ENCODE measurements at places on chromosomes 3 and 15.

- DNase-seq = no peak
Measured at GRCh38 chr3:29077356-29077755, 203.5 kb upstream of the RBMS3 start.

- peak; percentile 75 for DNase-seq
Measured at GRCh38 chr3:31981206-31982181, at the start of the genes OSBPL10 and ZNF860. Gene OSBPL10, minus strand, starts transcription at chr3:31981262. Its CDS starts 83 bp downstream, at chr3:31981179. Gene ZNF860, plus strand, starts transcription at chr3:31981750. Its CDS starts 7,330 bp downstream, at chr3:31989080.

DNA sequence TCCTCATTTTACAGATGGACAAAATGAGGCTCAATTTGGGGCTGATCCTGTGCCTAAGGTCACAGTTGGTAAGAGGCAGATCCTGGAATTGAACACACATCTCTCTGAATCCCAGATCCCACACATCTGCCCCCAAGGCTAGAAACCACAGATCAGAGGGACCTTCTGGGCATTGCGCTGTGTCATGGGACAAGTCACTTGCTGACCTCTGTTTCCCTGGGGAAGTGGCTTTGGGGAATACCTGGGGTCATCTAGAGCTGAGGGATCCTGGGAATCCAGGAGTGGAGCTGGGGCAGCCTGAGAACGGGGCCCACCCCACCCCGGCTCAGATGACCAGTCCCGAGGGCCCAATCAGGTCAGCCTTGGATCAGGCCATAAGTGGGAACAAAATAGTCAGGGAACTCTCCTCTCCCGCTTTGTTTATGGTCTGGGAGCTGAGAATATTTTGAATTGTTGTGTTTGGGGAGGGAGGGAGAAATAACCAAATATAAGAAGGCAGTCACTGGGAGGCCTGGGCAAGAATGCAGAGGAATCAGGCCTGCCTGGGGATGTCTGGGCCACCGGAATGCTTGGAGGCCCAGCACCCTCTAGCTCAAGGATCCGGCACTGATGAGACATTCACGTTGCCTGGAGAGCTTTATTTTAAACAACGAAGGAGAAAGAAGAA lies 8.8 kb upstream of the SLC6A6 start:
- no peak for DNase-seq

- no peak for DNase-seq
Measured at GRCh38 chr3:25386686-25387255, 41.3 kb upstream of the RARB start.

GRCh38 chr3:122092460-122093165 lies 37.5 kb downstream of the CD86 start:
- DNase-seq = no peak

GRCh38 chr3:128068156-128068620 lies 16.0 kb downstream of the SEC61A1 start:
- peak; percentile 74 for DNase-seq

DNA sequence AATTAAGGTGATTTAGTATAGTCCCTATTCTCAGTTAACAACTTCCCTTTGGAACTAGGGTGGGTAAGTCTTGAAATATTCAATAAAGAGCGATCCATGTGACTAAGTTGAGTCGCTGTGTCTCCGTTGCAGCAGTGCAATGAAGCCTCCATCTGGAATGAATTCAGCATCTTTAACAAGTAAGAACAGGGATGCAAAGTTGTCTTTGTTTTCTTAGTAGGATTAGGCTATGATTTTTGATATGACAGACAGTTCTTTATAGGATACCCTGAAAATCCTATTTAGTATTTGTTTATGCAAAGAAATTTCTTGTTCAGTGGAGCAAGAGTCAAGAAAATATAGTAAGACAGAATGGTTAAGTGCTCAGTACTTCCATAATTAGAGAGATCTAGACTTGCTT lies 52.7 kb downstream of the RBMS3 start:
- no peak for DNase-seq

GRCh38 chr15:28992336-28992864 lies 106.6 kb downstream of the APBA2 start:
- DNase-seq = no peak

DNA sequence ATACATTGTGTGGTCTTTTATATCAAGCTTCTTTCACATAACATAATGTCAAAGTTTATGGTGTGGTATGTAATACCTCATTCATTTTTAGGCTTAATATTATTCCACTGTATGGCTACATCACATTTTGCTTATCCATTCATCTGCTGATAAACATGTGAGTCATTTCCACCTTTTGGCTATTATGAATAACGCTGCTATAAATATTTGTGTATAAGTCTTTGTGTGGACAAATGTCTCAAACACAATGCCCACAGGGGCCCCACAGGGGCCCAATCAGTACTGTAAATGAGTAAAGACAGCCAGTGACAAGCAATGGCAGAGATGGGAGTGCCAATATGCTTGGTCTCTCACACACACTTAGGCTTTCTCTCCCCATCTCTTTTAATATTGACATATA lies 54.2 kb downstream of the PIK3R4 start:
- no peak for DNase-seq

DNA sequence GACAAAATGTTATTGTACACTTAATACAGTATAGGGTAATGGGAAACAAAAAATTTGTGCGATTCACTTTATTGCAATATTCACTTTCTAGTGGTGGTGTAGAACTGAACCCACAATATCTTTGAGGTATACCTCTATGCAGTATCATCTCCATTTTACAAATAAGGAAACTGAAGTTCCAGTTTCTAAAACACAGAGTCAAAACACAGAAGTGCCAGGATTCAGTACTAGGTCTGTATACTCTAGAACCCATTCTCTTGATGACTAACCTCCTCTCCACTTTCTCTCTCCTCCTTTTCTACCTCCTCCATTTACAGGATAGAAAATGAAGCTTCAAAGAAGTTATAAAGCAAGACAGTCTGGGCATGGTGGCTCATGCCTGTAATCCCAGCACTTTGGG lies 62.2 kb downstream of the MB21D2 start:
- no peak for DNase-seq

DNA sequence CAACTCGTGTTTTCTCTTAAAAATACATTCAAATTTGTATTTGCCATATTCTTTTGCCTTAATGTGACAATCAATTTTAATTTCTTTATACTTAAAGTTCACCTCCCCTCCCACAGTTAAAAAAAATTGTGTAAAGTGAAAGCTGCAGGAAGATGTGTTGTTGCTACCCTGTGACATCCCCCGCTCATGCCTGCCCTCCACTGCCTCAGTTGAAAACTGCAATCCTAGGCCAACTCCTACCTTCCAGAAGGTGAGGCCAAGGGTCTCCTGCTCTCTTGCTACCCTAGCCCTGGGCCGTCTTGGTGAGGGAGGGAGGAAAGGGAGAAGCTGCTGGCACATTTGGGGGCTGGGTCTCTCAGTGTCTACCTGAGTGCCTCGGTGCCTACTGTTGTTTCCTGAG lies 57.0 kb upstream of the CMTM7 start:
- DNase-seq = no peak

- peak; percentile 81 for DNase-seq
Measured at GRCh38 chr3:190811775-190812480, 50.6 kb downstream of the GMNC start.

DNA sequence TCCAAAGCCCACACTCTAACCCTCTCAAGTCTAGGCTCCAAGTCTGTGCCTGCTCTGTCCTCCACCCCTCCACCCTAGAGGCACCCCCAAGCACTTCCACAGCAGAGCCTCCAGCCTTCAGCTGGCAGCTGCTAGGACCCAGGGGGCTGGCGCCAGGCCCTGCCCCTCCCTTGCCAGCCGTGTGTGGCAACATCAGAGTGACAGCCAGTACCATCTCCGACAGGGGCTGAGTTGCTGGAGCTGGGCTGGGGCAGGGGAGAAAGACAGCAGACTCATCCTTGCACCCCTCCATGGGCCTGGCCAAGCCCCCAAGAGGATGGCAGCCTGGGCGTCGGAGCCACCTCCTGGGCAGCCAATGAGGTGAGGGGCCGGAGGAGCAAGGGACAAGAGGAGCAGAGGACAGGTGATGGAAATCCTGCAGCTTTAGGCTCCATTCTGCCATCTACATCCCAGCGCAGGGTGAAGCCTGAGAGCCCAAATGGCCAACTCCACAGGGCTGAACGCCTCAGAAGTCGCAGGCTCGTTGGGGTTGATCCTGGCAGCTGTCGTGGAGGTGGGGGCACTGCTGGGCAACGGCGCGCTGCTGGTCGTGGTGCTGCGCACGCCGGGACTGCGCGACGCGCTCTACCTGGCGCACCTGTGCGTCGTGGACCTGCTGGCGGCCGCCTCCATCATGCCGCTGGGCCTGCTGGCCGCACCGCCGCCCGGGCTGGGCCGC lies at the start of gene GPR62:
Gene GPR62, plus strand, starts transcription at position 207 of the 718 bp plus-strand sequence. Its CDS starts 272 bp downstream, at position 479.
- no peak for DNase-seq

- DNase-seq = no peak
Measured at GRCh38 chr15:95894407-95894956, 436.0 kb upstream of the NR2F2 start.

DNA sequence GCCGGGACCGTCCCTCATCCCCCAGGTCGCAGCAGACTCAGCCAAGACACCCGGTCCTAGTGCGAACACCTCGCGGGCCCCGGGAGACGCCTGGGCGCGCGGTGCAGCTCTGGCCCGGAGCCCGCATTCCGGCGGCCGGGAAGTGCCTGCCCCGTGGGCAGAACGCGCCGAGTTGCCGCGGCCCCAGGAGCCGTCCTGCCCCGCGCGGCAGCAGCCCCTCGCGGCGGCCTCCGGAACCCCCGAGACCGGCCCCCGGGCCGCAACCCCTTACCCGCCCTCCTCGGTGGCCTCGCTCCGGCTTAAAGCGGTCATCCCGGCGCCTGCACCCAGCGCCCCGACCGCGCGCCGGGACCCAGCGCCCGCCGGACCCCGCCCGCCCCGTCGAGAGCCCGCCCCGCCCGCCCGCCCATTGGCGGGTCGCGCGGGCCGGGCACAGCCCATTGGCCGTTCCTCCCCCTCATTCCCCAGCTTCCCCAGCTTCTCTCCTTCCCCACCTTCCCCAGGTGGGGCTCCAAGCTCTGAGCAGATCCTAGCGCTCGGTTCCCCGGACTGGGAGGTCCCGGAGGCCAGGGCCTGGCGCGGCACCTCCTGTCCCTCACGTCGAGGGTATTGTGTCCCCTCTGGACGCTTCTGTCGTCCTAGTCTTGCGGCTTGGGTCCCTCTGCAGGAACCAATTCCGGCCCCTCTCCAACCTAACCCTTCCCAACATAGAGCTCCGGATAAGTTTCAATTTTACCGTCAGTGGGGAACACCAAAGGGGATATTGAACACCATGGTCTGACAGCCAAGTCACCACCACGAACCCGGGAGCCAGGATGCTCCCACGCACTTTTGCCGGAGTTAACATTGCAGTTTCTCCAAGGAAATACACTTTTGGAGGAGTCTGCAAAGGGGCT lies at the start of gene GRAMD2A:
Gene GRAMD2A, minus strand, starts transcription at position 328 of the 896 bp plus-strand sequence.
- DNase-seq = peak; percentile 65

DNA sequence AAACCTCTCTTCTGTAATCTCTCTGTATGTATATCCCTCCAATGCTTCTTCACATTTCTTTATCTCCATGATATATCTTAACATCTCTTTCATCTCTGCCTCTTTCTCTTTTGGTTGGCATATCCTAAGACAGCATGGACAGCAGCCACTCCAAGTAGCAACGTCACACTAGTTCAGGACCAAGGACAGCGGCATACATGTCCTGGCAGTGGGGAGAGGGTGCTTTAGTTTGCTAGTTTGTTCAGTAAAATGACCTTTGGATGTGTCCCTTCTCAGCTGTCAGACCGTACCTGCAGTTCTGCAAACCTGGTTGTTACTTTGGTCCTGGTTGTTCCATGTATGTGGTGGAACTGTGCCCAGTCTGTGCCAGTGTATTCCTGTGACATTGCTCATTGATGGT lies 225.6 kb upstream of the ROPN1 start:
- DNase-seq = peak; percentile 87

GRCh38 chr3:69108811-69109210 lies 13.6 kb downstream of the LMOD3 start:
- DNase-seq = no peak

DNA sequence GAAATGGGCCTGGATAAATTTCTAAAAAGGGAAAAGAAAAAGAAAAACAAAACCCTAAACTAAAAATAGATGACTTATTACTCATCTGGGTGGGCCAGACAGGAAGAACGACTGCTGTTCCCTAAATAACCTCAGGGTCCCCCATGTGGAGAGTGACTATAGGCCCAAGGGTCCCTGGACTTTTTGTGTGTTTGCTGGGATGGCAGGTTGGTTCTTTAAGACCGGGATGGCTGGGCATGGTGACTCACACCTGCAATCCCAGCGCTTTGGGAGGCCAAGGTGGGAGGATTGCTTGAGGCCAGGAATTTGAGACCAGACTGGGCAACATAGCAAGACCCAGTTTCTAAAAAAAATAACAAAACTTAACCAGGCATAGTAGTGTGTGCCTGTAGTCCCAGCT lies 43.8 kb upstream of the TRA2B start:
- no peak for DNase-seq

GRCh38 chr3:9909221-9910013 lies 6.8 kb downstream of the IL17RE start:
- no peak for DNase-seq

DNA sequence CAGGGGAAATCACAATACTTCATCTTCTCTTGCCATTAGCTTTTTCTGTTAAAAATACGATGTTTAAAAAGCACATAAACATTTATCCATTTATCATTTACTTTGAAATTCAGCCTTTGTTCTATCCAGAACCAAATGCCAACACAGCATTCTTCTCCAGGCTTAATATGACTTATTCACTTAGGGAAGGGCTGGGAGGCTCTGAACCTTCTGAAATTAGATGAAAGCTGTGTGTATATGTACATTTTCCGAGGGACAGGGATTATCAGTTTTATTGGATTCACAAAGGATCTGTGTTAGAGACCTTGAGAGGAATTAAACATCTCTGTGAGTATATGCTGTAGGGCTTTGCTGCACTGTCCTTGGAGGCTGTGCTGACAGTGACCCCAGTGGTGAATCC lies 210.6 kb upstream of the UBE3A start:
- no peak for DNase-seq

DNA sequence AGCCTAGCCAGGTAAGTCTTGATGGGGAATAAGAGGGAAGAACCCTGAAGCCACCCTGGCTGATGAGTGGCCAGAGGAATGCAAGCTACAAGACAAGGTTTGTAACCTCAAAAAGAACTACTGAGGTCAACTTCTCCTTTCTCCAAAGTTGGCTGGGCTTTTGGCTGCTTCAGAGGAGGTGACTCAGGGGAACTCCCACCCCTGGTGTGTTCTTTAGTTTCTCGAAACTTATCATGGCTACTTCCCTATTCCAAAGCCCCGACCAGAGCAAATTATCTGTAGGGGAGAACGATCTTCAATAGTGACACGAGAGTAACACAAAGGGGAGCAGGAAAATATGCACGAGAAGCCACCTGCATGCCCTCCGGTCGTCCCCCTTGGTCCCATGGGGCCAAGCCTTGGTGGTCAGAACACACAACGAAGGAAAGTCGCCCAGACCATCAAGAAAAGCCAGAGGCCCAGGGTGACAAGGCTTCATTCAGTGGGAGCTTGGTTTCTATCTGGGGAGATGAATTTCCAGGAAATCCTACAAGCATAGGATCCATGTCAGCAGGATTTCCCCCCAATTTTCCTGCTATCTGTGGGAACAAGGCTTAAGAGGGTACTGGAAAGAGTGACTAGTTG lies 6.5 kb upstream of the BCL2A1 start:
- no peak for DNase-seq

DNA sequence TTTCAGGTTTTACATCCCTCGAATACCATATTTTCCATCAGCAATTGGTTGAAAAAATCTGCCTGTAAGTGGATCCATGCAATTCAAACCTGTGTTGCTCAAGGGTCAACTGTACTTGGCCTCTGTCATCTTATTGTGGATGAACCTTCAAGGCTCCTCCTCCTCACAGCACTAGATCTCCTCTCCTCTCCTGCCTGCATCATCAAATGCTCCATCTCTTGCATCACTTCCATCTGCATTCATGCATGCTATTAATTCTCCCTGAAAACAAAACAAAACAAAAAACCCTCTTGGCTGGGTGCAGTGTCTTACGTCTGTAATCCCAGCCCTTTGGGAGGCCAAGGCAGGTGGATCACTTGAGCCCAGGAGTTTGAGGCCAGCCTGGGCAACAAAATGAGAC lies 10.1 kb downstream of the BCL2L10 start:
- DNase-seq = no peak

All from neural progenitor cell (in vitro differentiated cells).